ENCODE measurements at places on chromosomes 7 and 10.

- DNase-seq = no peak
Measured at GRCh38 chr10:17113346-17113745, 16.3 kb downstream of the CUBN start.

DNA sequence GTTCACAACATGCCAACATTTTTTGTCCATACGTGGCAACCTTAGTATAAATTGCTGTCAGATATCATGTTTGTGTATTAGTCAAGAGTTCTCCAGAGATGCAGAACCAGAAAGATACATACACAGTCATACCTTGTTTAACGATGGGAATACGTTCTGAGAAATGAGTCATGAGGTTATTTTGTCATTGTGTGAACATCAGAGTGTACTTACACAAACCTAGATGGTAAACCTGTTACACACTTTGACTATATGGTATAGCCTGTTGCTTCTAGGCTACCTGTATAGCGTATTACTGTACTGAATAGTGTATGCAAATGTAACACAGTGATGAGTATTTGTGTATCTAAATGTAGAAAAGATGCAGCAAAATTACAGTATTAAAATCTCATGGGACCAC lies 22.3 kb downstream of the ZNF518A start:
- no peak for DNase-seq

GRCh38 chr7:105202616-105203015 lies 186.1 kb downstream of the SRPK2 start:
- DNase-seq = no peak

DNA sequence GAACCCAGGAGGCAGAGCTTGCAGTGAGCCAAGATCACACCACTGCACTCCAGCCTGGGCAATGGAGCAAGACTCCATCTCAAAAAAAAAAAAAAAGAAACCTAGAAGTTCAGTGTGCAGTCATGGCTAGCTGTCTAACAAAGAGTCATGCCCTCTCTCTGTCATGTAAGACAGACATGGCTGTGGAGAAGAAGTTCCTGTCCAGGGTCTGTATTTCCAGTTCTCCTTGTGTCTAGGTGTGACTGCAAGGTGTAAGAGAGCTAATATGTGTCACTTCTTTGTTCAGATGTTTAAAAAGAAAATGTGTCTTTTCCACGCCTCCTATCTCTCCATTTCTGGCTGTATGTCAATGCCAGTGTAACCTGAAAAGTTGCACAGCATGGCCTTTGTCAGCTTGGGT lies 139.5 kb downstream of the NRCAM start:
- DNase-seq = no peak

DNA sequence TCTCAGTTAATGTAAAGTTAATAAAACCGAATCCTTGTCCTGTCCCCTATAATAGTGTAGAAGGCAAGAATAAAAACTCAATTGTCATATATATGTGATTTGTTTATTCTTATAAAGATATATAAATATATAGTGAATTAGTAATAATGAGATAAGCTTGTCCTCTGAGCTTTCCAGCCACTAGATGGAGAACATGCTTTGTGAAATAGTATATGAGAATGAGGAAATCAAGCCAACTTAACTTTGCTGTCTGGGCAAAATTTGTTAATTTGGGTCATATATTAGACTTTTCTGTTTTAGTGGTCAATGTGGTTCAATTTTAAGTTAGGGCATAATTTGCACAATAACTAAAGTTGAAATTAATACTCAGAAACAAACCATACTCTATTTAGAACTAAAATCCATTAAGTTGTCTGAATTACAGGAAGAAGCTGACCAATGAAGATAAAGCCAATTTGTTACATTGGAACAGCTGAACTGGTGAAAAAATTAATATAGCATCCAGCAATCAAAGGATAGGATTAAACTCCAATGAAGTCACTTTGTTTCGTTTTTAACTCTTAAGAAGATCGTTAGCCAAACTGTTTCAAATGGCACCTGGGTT lies 595.0 kb downstream of the ARL4A start:
- no peak for DNase-seq

DNA sequence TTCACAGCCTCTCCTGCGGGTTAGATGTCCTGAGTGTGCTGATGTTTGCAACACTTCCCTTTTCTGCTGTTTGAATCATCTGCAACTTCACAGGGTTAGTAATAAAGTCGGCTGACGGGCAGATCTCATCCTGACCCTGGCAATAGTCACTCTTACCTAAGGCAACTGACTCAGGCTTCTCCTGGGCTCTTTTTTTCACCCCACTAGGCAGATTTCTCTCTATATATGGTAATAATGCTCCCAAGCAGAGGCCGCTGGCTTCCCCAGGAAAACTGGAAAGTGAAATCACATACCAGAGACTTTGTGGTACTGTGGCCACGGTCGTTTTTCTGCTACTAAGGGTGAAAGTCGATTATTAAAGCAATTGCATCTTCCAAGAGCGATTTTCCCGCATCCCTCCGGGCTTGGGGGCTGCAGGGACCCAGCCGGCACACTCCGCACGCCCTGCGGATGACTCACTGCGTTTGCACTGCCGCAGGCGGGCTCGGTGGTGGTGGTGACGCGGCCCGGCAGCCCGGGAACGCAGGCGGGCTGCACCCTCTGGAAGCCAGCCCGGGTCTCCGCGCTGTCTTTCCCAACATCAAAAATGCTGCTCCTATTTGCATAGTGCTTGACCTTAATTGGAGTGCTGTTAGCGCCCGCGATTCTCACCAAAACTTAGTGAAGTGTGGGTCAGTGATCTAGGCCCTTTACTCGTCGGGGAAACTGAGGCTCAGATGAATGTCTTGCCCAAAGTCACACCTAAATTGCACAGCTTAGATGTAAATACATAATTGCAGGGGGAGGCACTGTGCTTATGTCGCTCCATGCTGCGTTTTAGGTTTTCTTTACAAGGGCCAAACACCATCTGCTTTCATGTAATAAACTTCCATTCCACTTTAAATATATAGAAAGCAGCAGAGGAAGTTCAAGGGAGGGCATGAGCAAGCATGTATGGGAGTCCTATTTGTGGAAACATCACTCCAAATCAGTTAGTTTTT lies 47.6 kb upstream of the ITGB1 start:
- DNase-seq = peak; percentile 98

DNA sequence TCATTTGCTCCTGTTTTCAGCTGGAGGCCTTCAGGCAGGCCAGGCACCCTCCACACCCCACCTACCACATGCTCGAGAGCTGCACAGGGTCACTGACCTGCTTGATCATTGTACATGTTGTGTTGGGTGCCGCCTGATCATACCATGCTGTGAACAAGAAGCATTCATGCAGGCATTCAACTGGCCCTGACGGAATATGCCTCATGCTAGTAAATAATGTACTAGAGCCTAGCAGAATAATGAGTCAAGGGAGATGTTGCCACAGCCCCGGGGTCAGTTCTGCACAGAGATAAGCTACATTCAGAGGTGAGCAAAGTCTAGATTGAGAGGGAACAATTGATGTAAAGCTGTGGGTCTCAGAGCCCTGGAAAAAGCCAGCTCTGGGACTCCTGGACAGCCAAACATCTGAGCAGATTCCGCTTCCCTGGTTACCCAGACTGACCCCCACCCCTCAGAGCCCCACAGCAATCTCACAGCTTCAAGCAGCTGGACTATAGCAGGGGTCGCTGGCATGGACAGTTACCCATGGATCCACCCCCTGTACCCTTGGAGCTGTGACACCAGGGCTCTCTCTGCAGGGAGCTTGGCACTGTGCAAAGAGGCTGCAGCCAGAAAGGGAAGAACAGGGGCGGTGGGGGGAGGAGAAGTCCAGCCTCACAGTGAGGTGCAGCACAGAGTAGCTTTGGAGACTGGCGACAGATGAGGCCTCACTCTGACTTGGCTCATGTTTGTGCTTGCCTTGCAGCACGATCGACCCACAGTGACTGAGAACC lies 86.6 kb downstream of the FRMPD2 start:
- DNase-seq = peak; percentile 22

Measured in RCC 7860 (cell line).